Activated naive CD8-positive, alpha-beta T cell treated with anti-CD3 and anti-CD28 coated beads, Interleukin-2, amount 10 ng/mL, durations not matched to agents 7 days and 5 days (primary cell): ENCODE measurements at places on chromosomes 1 and 21. TPM values are rescaled to one million over a fixed set of nuclear protein-coding genes. Genes with fewer than 3 reads are reported as not detected.

HOOK1 gene
- 8.6 TPM for total RNA-seq

TSPAN1 gene
- total RNA-seq = not detected

DIO1 gene
- not detected for total RNA-seq

LCE1A gene
- not detected for total RNA-seq

RAB7B gene
- 0.80 TPM for total RNA-seq

KRTAP19-3 gene
- total RNA-seq = not detected

FAM72D gene
- 11.6 TPM for total RNA-seq

INKA2 gene
- 1.6 TPM for total RNA-seq

COP1 gene
- total RNA-seq = 46.8 TPM

RBM11 gene
- 3.3 TPM for total RNA-seq

OVAAL gene
- total RNA-seq = not detected

PRR9 gene
- not detected for total RNA-seq

BLACAT1 gene
- 0.51 TPM for total RNA-seq

ANKRD65 gene
- not detected for total RNA-seq

LRRC38 gene
- not detected for total RNA-seq

CAPZA1 gene
- total RNA-seq = 251 TPM

SLC45A1 gene
- 0.88 TPM for total RNA-seq

TTC34 gene
- total RNA-seq = 2.7 TPM

ATP8B2 gene
- total RNA-seq = 91.2 TPM

DR1 gene
- 85.7 TPM for total RNA-seq

PPIAL4G gene
- total RNA-seq = 1.8 TPM

RNU1-1 gene
- total RNA-seq = 3,257 TPM

LCE3E gene
- total RNA-seq = not detected

AMPD1 gene
- not detected for total RNA-seq

SPATA21 gene
- total RNA-seq = not detected

C8A gene
- not detected for total RNA-seq

TCHH gene
- total RNA-seq = 0.06 TPM

REN gene
- total RNA-seq = not detected

FCRL1 gene
- total RNA-seq = 0.50 TPM
